Testis (tissue), 5 donors: ENCODE measurements at places on chromosomes 4 and X. TPM values are rescaled to one million over a fixed set of nuclear protein-coding genes. Genes with fewer than 3 reads are reported as not detected.

DNA sequence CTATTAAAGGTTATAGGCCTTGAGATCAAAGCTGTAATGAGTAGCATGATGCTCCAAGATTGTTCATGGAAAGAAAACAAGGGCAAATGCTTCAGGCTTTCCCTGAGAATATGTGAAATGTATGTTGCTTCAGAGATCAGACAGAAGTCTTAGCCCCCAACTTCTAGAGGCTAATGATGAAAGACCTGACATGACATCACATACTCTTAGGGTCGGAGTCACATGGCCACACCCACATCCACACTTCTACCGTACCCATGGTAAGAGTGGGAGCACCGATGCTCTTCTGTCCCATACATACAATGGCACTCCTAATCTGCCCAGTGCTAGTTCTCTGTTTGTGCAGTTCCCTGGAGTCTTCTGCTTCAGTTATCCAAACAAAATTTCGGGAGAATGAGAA is 111.9 kb upstream of the ACSL4 start:
- DNase-seq = no peak

DNA sequence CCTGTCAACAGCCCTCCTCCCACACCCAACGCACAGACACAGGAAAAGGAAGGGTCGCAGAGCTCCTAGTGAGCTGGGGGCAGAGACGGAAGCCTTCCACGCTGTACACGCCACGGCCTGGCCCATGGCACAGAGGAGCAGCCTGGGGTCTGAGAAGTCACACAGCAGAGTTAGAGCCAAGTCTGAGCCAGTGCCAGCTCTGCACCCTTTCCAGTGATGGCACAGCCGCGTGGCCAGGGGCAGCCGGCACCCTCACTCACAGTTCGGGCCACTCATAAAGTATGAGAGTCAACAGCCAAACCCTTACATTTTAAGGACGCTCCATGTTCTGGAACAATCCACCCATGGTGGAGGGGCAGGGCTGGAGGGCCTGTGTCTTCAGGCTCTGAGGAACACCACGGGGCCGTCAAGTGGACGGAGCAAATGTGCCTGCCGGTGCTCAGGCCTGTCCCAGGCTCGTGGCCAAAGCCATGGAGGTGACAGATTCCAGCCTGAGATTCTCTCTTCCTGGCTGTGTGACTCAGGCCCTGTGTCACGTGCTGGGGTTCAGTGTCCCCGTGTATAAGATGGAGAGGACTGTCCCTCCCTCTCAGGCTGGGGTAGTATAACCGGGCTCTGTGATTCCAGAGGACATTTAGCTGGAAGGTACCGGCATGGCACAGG is 91.2 kb downstream of the ABLIM2 start:
- DNase-seq = no peak

DNA sequence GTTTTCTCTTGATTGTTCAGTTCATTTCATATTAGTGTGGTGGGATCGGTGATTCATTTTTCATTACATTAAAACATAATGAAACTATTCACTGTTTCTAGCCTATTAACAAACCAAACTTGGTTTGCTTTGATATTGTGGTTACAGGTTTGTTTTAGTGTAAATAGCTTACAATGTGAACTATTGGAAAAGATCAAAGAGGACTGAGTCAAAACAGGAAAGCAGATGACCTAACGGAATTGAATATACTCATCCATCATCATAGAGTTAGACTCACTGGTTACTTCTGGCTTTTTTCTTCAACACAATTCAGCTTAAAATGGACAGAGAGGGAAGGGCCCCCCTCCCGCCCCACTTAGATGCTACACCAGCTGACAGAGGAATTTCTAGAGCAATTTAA is 616.2 kb upstream of the AADAT start:
- no peak for DNase-seq

BEND2 gene
- 10.2 TPM for total RNA-seq

BTK gene
- total RNA-seq = 6.9 TPM
